Posterior cingulate gyrus (tissue), 11 donors: ENCODE measurements at places on chromosomes 4 and X.

GRCh38 chrX:12936947-12937346 is 30.5 kb downstream of the TLR8 start:
- no peak for DNase-seq

GRCh38 chr4:10075953-10076391 is 40.6 kb downstream of the WDR1 start:
- DNase-seq, result no peak

- no peak for DNase-seq
These were observed 22.2 kb downstream of the KDR start for GRCh38 chr4:55103224-55103623.

- no peak for DNase-seq
These were observed 112.9 kb upstream of the NOCT start for GRCh38 chr4:138902705-138903104.

GRCh38 chr4:135552131-135552530 is 1350.5 kb upstream of the PABPC4L start:
- no peak for DNase-seq

GRCh38 chrX:124406294-124407014 is 60.1 kb downstream of the SH2D1A start:
- peak; percentile 25 for DNase-seq

DNA sequence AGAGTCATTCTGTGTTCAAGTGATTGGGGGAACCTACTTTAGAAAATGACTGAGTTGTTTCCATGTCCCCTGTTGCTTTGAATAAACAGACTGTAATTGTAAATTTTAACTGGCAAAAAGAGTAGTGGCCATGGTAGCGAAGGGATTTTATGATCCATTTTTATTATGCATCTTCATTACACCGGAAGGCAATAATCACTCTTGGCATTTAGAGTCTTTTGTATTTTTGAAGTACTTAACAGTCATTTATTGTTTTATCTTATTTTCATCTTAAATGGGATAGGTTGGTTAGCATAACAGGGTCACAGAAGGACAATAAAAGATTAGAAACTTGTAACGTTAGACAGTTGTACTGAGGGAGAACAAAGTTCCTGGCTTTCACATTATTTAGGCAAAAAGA is 11.0 kb upstream of the OTC start:
- DNase-seq, result no peak

GRCh38 chrX:30949554-30949953 is 60.5 kb upstream of the TAB3 start:
- DNase-seq, result no peak

GRCh38 chr4:130747842-130748241 is 1651.9 kb downstream of the C4orf33 start:
- no peak for DNase-seq

DNA sequence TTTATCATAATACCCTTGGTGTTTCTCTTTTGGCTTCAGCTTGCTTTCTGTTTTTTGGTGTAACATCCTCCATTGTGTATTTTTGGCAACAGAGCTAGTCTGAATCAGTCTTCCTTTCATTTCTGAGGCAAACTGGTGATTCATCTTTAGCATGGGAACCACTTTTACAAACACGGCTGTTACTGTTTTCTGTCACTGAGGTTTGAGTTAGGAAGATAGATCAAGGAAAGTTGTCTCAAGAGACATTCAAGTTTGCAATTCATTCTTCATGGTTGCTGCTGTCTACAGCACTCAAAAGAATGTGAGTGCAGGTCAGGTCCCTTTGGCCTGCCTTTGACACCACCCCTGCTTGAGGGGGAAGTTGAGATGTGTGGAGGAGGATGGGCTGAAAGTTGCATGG is 36.3 kb downstream of the IL21 start:
- no peak for DNase-seq

GRCh38 chrX:68822641-68823410 is 6.0 kb upstream of the EFNB1 start:
- no peak for DNase-seq

DNA sequence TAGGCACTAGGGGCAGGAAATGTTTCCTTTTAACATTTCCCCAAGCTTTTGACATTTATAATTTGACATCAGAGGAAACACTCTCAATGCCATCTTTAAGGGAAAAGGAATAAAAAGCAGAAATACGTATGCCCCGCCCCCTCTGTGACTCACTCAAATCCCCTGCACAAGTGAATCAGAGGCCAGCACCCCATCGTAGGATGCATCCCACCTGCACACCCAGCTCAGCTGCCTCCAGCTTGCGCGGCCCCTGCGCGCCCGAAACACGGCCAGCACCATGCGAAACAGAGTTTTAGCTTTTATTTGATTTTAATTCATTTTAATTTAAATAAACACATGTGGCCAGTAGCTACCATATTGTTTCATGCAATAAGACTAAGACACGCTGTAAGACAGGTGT is 29.5 kb downstream of the ABLIM2 start:
- DNase-seq, result no peak

- no peak for DNase-seq
These were observed 280.2 kb downstream of the ADGRA3 start for GRCh38 chr4:22235698-22236097.

DNA sequence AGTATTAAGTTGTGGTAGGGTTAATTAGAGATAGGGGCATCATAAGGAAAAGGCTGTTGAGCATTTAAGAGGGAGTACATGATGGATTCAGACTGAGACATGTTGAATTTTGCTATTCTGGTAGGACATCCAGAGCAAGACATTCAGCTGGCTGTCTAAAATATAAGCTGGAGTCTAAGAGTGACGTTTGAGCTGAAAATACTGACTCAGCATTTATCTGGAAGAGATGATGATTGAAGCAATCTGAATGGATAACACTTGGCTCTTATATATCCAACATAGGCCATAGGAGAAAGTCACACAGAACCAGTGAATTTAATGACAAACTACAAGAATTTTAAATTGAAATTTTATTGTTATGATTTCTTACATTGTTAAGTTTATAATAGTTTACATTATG is 114.3 kb downstream of the CENPC start:
- DNase-seq, result no peak

DNA sequence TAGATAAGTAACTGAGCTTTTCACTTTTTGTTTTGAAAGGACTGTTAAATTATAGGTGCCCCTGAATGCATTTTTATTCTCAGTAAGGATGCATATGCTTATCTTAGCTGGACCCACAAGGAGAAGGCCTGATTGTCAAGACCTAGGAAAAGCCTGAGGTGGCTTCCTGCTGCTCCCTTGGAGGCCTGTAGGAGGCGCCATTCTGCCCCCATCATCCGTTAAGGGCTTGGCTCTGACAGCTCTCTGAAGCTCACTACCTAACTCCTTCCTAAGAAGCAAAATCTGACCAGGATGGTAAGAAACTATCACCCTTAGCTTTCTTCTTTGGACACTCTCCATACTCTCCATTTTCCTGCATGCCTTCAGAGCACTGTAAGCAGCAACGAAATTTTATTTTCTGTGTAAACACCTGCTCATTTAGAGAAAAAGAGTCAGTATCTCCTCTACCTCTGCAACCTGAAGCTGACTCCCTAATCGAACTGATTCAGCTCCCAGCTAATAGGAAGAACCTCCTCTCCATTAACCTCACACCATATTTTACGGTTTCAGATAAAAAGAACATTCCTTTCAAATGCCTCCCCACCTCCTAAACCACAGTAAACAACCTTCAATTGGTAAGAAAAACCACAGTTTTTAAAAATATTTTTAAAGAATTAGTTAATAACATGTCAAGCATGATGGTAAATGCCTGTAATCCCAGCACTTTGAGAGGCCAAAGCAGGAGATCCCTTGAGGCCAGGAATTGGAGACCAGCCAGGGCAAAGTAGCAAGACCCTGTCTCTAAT is 73.4 kb upstream of the EDNRA start:
- DNase-seq, result no peak

DNA sequence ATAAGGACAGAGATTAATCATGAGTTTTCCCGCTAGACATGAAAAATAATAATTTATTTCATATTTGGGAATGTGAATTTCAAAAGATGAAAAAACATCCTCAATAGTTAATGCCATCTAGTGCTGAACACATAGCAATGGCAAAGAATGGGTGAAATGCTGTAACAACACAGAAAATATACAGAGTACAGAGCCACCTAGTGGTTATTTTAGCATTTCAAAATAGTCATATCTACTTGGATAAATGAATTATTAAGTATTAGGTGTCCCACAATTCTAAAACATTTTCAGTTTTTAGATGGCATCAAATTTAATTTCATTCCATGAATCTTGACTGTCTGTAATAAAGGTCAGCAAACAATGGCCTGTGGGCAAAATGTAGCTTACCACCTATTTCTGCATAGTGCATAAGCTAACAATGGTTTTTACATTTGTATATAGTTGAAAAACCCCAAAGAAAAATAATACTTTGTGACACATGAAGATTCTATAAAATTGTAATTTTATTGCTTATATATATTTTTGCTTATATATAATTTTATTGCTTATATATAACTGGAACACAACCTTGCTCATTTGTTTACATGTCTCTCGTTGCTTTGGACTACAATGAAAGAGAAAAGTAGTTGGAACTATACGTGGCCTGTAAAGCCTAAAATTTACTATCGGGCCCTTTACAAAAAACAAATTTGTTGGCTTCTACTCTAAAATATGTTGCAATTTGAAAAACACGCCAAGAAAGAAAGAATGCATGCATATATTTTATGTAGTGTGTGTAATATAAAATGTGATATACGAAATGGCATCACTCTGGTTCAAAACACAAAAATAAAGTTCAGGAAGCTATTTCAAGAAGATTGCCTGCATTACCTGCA is 99.1 kb upstream of the FAM47C start:
- no peak for DNase-seq

DNA sequence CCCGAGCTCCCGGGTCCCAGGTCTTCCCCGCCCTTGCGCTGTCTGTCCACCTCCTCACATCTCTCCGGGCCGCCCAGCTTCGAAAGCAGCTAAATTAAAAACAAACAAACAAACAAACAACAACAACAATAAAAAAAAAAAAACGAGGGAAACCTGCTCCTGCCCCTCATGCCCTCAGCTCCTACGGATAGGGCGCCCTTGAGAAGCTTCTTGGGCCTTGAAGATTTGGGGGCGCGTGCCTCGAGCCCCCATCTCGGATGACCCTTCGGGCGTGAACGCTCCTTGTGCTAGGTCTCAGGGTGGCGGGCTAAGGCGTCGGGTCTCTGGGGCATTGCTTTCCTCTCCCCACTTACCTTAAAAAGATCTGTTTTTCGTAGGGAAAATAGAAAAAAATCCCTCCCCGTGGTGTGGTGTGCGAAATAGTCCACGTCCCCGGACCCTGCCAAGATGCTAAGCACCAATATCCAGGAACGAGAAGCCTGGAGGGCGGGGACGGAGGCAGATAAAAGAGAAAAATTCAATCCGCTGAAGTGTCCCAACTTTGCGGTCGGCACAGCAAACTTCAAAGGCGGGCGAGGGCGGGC is 603 bp downstream of the NDNF start:
- DNase-seq, result no peak

- no peak for DNase-seq
These were observed 20.9 kb downstream of the PGM2 start for GRCh38 chr4:37847311-37847884.

- peak; percentile 16 for DNase-seq
These were observed 55.9 kb downstream of the AMOT start for GRCh38 chrX:112784692-112785091.

DNA sequence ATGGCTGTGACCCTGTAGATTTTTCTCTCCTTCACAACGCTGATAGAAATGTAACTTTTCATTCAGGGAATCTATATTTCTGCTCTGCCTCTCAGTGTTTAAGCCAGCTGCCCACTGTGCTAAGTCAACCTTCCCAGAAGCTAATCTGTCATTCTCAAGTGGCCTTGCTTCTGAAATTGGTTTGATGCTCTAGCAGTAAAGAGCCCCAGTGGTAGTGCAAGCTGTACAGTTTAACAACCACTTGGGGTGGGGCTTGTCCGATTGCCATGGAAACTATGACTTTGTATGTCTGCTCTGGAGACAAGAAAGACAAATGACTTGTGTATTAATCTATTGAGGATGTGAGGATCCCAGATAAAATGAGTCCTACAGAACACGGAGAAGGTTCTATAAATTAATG is 620.9 kb upstream of the GALNT7 start:
- no peak for DNase-seq

DNA sequence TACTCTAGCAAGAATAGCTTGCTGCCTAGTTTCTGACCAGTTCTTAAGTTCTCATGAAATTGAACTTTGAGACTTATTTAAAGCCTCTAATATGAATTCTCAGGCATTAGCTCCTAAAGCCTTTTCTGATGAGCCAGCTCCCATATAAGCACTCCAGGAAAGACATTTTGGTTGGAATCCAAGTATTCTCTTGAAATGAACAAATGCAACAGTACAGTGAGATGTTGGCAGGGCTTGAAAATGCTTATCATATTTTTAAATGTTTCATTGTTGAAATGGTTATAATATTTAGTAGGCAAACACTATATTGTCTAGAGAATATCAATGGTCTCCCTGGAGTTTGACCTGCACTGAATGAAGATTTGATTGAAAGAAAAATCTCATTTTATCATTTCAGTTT is 240.3 kb downstream of the ANK2 start:
- DNase-seq, result no peak

GRCh38 chr4:30754021-30754420 is 33.9 kb downstream of the PCDH7 start:
- DNase-seq, result no peak

DNA sequence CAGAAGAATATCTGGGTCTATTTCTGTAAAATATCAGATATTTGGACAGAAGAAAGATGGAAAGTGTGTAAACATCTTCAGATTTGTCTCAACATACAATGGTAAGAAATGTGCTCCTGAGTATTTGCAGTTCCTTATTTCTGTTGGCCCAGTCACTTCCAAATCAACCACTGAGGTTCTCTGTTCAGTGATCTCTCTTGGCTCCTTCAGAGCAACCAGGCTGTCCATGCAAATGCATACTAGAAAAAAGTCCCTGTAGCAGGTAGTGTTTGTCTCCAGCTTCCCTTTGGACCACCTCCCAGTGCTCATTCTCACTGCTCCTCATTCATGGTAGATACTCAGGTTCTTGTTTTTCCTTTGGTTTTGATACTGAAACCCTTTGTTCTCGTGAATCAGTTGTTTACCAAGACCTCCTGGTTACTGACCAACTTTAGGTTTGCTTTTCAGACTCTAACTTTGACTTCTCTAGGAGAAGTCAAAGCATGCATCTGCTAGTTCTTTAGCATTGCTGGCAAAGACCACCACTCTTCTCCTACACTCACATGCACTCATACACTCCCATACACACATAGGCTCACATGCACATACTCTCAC is 28.8 kb downstream of the ASIC5 start:
- DNase-seq, result no peak

- DNase-seq, result no peak
These were observed 12.1 kb upstream of the RUFY3 start for GRCh38 chr4:70709611-70710205.

DNA sequence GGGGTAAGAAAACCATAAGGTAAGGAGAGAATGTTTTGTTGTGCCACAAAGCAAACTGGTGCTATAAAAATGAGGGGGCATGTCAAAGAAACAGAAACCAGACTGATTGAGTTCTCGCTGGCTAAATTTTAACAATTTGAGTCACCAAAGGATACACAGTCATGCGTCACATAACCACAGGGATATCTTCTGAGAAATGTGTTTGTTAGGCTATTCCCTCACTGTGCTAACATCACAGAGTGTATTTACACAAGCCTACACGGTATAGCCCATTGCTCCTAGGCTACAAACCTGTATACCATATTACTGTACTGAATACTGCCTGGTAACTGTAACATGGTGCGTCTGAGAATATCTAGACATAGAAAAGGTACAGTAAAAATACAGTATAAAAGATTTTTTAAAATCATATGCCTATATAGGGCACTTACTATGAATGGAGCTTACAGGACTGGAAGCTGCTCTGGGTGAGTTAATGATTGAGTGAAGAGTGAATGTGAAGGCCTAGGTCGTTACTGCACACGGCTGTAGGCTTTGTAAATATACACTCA is 50.1 kb downstream of the FBXW7 start:
- no peak for DNase-seq

- no peak for DNase-seq
These were observed 1989.0 kb downstream of the C4orf33 start for GRCh38 chr4:131084997-131085396.
